Immature natural killer cell (primary cell): ENCODE measurements at places on chromosomes 3 and 15.

DNA sequence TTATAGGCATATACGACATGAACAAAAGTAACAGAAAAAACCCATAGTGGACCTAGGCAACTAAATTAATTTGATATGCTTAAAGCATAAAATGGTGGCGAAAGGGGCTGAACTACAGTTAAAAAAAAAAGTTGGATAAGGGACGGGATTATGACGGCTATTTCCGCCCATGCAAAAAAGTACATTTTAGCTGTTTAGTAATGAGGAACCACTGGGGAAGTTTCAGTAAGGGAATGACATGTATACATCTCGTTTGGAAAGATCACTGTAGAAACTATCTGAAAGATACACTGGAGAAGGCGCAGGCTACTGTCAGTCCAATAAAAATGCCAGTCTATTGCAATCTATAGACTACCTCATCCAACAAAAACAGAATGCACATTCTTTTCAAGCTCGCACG lies 65.6 kb downstream of the ZNF148 start:
- DNase-seq, result no peak

- no peak for DNase-seq
Observed at GRCh38 chr15:92170897-92171296, 222.8 kb upstream of the ST8SIA2 start.

DNA sequence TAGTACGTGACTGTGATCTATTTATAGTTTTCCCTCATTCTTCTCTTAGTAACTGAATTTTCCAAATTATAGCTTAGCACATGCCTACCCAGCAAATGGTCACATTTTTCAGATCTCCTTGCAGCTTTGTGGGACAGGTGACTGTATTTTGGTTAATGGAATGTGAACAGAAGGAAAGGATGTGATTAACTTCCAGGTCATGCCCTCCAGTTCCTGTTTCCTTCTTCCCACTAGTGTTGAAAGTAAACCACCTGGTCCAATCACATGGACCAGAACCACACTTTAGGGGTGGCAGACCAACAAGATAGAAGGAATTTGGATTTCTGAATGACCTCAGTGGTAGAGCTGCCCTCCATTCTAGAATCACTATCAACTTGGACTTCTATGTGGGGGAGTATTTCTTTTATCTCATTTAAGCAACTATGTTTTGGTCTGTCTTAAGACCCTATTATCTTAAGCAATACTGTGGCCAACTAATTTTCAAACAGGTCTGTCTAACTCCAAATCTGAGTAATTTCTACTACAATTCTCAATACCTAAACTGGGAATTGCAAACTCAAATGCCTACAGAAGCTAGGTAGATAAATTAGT lies 76.0 kb upstream of the TSC22D2 start:
- DNase-seq, result no peak

GRCh38 chr15:47484059-47484458 lies 233.2 kb upstream of the SEMA6D start:
- no peak for DNase-seq

DNA sequence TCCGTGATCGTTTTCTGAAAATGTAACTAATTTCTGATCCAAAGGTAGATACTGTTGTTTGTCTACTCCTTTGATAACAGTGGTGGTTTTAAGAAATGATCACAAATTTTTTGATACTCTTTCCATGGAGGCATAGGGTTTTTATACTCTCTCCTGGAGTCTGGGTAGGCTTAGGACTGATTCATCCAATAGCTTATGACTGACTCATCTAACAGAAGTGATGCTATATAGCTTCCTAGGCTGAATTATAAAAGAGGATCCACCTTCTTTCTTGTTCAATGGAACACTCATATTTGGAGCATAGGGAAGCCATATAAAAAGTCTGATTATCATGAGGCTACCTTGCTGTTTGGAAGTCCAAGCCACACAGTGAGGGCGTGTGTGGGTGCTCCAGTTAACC lies 84.3 kb downstream of the CHST2 start:
- DNase-seq, result no peak

DNA sequence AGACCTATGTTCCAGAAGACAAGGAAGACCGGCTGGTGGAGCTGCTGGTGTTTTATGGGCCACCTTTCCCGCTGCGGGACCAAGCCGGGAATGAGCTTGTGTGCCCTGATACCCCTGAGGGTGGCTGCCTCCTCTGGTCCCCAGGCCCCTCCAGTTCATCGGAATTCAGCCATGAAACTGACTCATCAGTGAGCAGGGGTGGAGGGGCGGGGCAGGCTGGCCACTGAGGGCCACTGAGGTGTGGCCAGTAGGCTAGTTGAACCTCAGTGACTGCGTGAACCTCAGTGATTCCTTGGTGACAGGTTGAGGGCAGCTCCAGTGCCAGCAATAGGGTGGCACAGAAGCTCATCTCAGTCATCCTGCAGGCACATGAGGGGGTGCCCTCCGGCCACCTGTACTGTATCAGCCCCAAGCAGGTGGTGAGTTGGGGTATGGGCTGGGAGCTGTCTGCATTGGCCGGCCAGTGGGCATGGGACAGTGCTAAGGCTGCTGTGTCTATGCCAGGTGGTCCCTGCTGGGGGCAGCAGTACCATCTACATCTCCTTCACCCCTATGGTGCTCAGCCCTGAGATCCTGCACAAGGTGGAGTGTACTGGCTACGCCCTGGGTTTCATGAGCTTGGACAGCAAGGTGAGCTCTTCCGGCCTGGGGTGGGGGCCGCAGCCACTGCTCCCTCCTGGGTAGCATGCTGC lies 20.3 kb downstream of the ACAA1 start:
- DNase-seq, result no peak

GRCh38 chr3:12810013-12810780 lies 13.7 kb downstream of the CAND2 start:
- peak; percentile 97 for DNase-seq

DNA sequence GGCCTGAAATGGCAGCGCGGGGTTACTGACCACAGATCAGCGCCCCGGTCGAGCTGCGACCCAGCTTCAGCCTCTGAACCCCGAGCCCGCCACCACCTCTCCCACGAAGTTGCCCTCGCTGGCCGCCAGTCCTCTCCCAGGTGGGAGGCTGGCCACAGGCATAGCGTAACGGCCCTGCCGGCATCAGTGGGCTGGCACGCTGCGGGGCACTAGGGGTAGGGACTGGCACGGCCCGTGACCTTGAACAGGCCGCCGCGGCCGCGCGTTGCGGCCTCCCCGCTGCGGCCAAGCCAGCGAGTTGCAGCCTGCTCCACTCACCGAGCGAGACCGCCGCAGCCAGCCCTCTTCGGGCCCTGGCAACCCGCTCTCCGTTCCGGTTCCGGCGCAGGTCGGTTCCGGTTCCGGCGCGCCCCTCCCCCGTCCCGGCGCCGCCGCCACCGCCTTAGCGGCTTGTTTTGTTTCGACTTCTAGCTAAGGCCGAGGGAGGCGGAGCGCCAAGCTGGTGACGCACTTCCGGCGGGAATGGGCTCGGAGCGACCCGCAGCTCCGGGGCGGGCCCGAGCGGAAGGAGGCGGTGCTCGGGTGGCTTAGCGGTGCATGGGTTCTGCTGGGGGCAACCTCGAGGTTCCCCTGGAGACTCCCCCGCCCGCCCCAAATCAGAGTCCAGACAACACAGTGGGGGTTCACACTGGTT lies at the start of gene USP19:
Gene USP19, minus strand, starts transcription at position 386 of the 694 bp plus-strand sequence. CDS start 1,678 bp downstream, outside the sequence.
- peak; percentile 93 for DNase-seq

DNA sequence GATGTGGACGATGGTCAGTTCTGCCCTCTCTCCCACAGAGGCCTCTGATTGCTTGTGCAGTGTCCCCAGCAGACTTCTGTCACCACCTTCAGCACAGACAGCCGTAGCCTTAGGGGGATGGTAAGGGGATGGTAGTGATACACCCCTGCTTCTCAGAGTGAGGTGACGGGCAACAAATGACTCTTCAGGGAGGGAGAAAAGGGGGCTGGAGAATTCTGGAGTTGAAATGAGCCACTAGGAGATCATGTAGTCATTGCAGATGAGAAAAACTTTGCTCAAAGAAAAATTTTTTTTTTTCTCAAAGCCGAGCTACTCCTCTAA lies 29.6 kb upstream of the TIMP4 start:
- DNase-seq, result no peak

- DNase-seq, result no peak
Observed at GRCh38 chr15:32053719-32054118, 23.4 kb downstream of the CHRNA7 start.

- DNase-seq, result no peak
Observed at GRCh38 chr3:64008487-64009351, 14.6 kb downstream of the PSMD6 start.

DNA sequence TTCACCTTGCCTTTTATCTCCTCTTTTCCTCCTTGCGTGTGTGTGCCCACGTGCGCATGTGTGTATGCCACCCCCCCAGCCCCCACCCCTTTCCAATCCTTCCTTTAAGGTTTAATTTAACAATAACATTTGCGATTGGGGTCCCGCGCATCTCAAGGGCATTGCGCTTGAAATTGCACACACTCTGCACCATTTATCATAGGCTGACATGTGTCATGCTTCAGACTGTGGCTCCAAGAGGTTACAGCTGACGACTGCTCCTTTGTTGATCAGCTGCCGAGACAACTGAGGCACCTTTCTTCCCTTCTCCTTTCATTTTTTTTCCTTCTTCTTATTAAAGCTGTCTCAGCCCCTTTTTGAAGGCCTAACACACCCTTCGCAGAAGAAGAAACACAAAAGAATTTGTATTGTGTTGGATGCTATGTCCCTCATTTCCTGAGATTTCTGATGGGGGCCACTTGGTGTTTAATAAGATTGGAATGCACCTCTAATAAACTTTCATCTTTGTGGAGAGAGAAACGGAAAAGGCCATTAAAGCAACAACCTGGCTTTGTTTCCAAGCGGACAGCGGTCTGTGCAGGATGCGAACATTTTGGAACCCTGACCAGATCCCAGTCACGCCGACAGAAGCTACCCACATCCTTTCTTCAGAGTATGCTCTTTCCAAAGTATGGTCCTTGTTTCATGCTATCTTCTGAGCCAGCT lies 470.1 kb downstream of the MCTP2 start:
- DNase-seq, result no peak

DNA sequence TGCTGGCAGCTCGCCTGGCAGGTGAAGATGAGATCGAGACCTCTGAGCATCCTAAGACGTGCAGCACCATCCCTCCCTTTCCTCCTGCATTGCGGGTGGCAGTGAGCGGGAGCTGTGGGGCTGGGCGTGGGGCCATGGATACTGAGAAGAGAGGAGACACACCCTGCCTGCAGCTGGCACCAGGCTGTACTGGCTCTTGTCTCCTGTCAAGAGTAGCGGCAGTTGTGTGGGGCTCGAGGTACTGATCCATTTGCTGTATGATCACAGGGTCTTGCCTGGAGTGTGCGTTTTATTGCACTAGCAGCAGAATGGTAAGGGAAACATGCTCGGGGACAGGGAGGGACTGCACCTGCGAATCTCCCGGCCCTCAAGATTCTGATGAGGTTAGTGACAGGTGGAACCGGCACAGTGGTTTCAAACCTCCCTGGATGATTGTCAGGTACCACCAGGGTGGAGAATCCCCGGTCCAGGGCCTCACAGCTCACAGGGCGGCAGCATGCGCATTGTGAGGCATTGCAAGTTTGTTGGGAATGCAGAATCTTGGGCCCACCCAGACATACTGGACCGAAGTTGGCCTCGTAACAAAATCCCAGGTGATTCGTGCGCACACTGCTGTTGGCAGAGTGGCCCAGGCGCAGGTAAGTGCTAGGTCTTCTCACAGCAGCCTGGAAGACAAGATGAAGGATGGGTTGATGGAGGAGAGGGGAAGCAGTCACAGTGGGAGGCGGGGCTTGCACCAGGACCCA lies 14.1 kb downstream of the SYNM start:
- no peak for DNase-seq

- DNase-seq, result no peak
Observed at GRCh38 chr3:71197841-71198565, 385.5 kb downstream of the FOXP1 start.

DNA sequence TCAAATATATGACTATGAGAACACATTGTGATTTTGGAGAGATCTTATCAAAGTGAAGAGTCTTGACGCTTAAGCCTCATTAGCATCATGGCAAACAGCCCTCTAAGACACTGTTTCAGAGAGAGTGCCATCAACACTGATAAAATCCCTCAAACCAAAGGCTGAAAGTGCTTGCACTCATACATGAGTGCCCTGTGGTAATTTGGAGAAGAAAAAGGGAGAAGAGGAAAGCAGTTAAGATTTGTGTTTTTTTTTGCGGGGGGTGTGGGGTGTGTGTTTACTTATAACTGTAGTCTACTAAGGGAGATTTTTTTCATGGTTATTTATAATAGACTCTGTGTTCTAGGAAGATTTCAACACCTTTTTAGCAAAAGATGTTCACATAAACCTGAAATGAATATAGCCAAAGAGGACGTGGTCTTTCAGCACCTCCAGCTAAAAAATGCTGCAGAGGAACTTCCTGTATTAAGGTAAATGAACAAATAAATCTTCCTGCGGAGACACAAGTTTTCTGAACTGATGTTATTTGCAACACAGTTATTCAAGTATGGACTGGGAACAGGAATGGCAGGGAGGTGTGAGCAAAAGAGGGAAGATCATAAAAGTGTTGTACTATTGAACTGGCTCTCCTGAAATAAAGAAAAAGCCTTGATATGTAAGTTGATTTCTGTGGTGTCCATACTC lies 81.9 kb upstream of the TGFBR2 start:
- DNase-seq, result no peak

DNA sequence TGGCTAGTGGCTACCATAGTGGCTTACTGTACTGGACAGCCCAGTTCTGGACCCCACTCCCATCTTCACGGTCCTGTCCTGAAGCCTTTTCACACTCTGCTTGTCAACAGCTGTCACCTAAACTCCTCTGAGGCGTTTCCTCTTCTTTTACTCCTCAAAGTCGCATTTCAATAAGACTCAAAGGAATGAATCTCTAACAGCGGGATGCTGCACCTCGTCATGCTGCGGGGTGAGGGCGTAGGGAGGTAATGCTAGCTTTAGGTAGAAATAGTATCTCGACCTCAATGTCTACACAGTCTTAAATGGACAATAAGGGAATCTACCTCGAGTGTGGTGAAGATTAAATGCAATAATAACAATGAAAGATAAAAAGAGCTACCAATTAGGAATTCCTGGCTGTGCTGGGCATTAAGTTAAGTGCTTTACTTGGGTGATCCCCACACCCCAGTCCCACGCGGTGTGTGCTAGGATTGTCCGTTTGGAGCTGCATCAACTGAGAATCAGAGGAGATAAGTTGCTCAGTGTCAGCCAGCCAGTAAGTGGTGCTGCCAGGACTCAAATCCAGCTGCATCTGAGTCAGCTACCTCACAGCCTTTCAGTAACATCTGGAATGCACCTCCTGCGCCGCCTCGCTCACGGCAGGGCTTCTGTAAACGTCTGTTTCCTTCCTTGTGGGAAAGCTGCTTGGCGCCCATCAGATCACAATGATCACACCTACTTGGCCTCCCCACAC lies 14.0 kb downstream of the PLA2G4D start:
- no peak for DNase-seq
